Right lobe of liver (tissue), 6 donors: ENCODE measurements at places on chromosomes 2 and 18.

GRCh38 chr2:208006833-208007232 lies 18.5 kb downstream of the PLEKHM3 start:
- no peak for DNase-seq
- no peak overlapping the region for H3K27ac ChIP-seq
- H3K36me3 ChIP-seq, result no peaks in the 10 kb centered on the region
- no peak overlapping the region for H3K4me3 ChIP-seq
- H3K27me3 ChIP-seq, result no peaks in the 10 kb centered on the region

- DNase-seq, result no peak
- no peaks in the 10 kb centered on the region for H3K27me3 ChIP-seq
- H3K27ac ChIP-seq, result no peak overlapping the region
- no peak overlapping the region for H3K4me3 ChIP-seq
Observed at GRCh38 chr2:196406-196805, 67.4 kb downstream of the SH3YL1 start.

DNA sequence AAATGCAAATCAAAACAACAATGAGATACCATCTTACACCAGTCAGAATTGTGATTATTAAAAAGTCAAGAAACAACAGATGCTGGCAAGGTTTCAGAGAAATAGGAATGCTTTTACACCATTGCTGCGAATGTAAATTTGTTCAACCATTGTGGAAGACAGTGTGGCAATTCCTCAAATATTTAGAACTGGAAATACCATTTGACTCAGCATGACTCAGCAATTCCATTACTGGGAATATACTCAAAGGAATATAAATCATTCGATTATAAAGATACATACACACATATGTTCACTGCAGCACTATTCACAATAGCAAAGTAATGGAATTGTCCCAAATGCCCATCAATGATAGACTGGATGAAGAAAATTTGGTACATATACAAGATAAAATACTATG lies 516.7 kb downstream of the ERBB4 start:
- no peaks in the 10 kb centered on the region for H3K27me3 ChIP-seq
- no peak overlapping the region for H3K4me3 ChIP-seq
- H3K36me3 ChIP-seq, result no peaks in the 10 kb centered on the region
- DNase-seq, result no peak
- H3K27ac ChIP-seq, result no peak overlapping the region

DNA sequence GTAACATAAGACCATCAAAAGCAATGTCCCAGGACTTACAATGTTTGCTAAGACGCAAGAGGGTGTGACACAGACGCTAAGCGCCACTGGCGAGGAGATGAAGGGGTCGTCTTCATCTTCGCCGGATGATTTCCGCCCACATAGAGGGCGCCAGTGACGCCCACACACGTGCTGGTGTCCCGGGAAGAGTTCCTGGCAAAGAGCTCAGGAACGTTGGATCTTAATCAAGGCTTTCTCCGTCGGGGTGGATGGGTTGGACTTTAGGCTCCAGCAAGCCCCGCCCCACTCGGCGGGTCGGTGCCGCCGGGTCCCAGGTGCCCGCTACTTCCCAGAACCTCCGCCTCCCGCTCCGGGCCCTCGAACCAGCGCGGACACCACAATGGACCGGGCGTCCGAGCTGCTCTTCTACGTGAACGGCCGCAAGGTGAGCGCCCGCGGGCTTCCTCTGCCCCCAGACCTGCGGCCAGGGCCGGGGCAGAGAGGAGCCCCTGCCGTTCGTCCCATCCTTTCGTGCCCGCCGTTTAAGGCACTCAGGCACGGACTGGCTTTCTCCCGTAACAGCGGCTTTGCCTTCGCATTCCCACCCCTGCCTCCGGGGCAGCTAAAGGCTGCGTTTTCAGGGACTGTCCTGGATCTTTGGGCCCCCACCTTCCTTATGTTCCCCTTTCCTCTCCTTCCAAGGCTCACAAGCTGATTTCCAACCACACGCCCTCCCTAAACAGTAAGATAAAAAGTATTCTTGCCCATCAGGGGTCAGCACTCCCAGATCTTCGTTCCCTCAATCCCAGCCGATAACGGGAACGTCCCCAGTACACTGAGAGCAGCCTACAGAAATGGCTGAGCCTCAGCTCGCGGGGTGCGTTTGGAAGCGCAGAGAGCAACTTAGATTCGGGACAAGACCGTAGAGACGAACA lies at the start of gene AOX1:
Gene AOX1, plus strand, starts transcription at position 285 of the 914 bp plus-strand sequence. Its CDS starts 95 bp downstream, at position 380.
- H3K27ac ChIP-seq, result peak within 1 kb of the TSS; percentile 79
- no peaks in the 10 kb centered on the region for H3K4me1 ChIP-seq
- H3K27me3 ChIP-seq, result no peaks in the 10 kb centered on the region

GRCh38 chr2:9885036-9885684 lies 41.9 kb downstream of the TAF1B start:
- no peak for DNase-seq
- H3K27ac ChIP-seq, result no peak overlapping the region
- H3K36me3 ChIP-seq, result no peaks in the 10 kb centered on the region
- H3K27me3 ChIP-seq, result no peaks in the 10 kb centered on the region
- H3K4me3 ChIP-seq, result no peak overlapping the region

DNA sequence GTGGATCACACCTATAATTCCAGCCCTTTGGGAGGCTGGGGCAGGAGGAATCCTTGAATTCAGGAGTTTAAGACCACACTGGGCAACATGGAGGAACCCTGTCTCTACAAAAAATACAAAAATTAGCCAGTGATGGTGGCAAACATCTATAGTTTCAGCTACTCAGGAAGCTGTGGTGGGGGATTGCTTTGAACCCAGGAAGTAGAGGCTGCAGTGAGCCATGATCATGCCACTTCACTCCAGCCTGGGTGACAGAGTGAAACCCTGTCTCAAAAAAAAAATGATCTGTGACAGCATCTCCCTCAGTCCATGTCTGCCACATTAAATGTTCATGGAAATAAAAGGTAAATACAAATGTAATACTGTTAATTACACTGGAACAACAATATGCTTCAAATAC lies 121.4 kb upstream of the COL5A2 start:
- no peak overlapping the region for H3K4me3 ChIP-seq
- H3K4me1 ChIP-seq, result no peaks in the 10 kb centered on the region
- no peak for DNase-seq
- H3K27ac ChIP-seq, result no peak overlapping the region
- no peaks in the 10 kb centered on the region for H3K27me3 ChIP-seq

- no peak within 1 kb of the TSS for H3K27ac ChIP-seq
- peak within 1 kb of the TSS; percentile 55 for H3K4me3 ChIP-seq
- H3K4me1 ChIP-seq, result peaks cover 12% of the 10 kb centered on the region
- peak; percentile 72 for DNase-seq
Observed at GRCh38 chr2:24049485-24050021, at the start of gene FKBP1B. Gene FKBP1B (plus strand): TSS chr2:24049741. CDS start chr2:24049850, 109 bp downstream.

GRCh38 chr2:179021258-179021657 lies 28.7 kb downstream of the CCDC141 start:
- H3K4me3 ChIP-seq, result no peak overlapping the region
- H3K27ac ChIP-seq, result no peak overlapping the region
- H3K4me1 ChIP-seq, result no peaks in the 10 kb centered on the region
- no peaks in the 10 kb centered on the region for H3K27me3 ChIP-seq

DNA sequence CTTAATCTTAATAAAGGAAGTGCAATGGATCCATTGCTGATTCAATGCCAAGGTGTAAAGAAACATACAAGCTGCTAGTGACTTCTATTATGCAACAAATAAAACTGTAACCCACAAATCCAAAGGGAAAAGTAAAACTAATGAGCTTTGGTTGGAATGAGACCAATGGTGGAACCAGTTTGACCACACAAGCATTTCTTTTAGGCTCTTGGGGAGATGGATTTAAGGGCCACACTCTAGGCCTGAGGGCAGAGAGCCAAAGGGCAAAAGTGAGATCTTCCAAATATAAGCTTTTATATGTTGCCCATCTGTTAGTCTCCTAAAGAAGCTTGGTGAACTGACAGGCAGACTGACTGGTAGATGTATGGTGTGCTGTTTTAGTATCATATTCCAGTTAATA lies 41.5 kb upstream of the MMADHC start:
- no peak for DNase-seq
- no peaks in the 10 kb centered on the region for H3K4me1 ChIP-seq
- no peaks in the 10 kb centered on the region for H3K36me3 ChIP-seq
- no peak overlapping the region for H3K4me3 ChIP-seq
- H3K27ac ChIP-seq, result no peak overlapping the region
- H3K27me3 ChIP-seq, result no peaks in the 10 kb centered on the region

- no peaks in the 10 kb centered on the region for H3K4me1 ChIP-seq
- H3K36me3 ChIP-seq, result no peaks in the 10 kb centered on the region
- no peaks in the 10 kb centered on the region for H3K27me3 ChIP-seq
- DNase-seq, result no peak
- no peak overlapping the region for H3K4me3 ChIP-seq
Observed at GRCh38 chr2:69054431-69054830, 41.5 kb downstream of the ANTXR1 start.

GRCh38 chr2:142879151-142879550 lies 1.7 kb downstream of the KYNU start:
- H3K4me3 ChIP-seq, result peak overlapping the region; percentile 58
- DNase-seq, result no peak
- H3K36me3 ChIP-seq, result no peaks in the 10 kb centered on the region
- H3K4me1 ChIP-seq, result peaks cover 25% of the 10 kb centered on the region
- H3K27me3 ChIP-seq, result no peaks in the 10 kb centered on the region

- H3K4me1 ChIP-seq, result no peaks in the 10 kb centered on the region
- H3K27ac ChIP-seq, result no peak overlapping the region
- H3K36me3 ChIP-seq, result no peaks in the 10 kb centered on the region
- no peaks in the 10 kb centered on the region for H3K27me3 ChIP-seq
Observed at GRCh38 chr2:70619167-70619566, 65.5 kb upstream of the TGFA start.

- no peaks in the 10 kb centered on the region for H3K4me1 ChIP-seq
- H3K27ac ChIP-seq, result no peak overlapping the region
- H3K36me3 ChIP-seq, result no peaks in the 10 kb centered on the region
- H3K4me3 ChIP-seq, result no peak overlapping the region
- no peaks in the 10 kb centered on the region for H3K27me3 ChIP-seq
Observed at GRCh38 chr2:43605851-43606250, 10.0 kb upstream of the THADA start.

GRCh38 chr18:7789856-7790552 lies 222.9 kb downstream of the PTPRM start:
- no peaks in the 10 kb centered on the region for H3K36me3 ChIP-seq
- H3K27me3 ChIP-seq, result no peaks in the 10 kb centered on the region
- H3K4me1 ChIP-seq, result no peaks in the 10 kb centered on the region
- no peak overlapping the region for H3K4me3 ChIP-seq
- H3K27ac ChIP-seq, result no peak overlapping the region
- no peak for DNase-seq

- H3K27ac ChIP-seq, result no peak overlapping the region
- no peaks in the 10 kb centered on the region for H3K4me1 ChIP-seq
- no peak overlapping the region for H3K4me3 ChIP-seq
- H3K27me3 ChIP-seq, result no peaks in the 10 kb centered on the region
Observed at GRCh38 chr2:102350137-102350793, 5.3 kb upstream of the IL18R1 start.

GRCh38 chr2:17303521-17303920 lies 214.7 kb downstream of the RAD51AP2 start:
- no peak overlapping the region for H3K4me3 ChIP-seq
- no peaks in the 10 kb centered on the region for H3K36me3 ChIP-seq
- H3K27ac ChIP-seq, result no peak overlapping the region
- no peak for DNase-seq

GRCh38 chr2:134739236-134739878 lies 20.6 kb upstream of the TMEM163 start:
- no peaks in the 10 kb centered on the region for H3K36me3 ChIP-seq
- H3K27me3 ChIP-seq, result no peaks in the 10 kb centered on the region
- no peak for DNase-seq

- no peak overlapping the region for H3K4me3 ChIP-seq
- DNase-seq, result no peak
- H3K27me3 ChIP-seq, result no peaks in the 10 kb centered on the region
- H3K27ac ChIP-seq, result no peak overlapping the region
- no peaks in the 10 kb centered on the region for H3K36me3 ChIP-seq
Observed at GRCh38 chr18:23994361-23994902, 20.1 kb upstream of the TTC39C start.

- H3K36me3 ChIP-seq, result no peaks in the 10 kb centered on the region
- no peak overlapping the region for H3K27ac ChIP-seq
- no peaks in the 10 kb centered on the region for H3K4me1 ChIP-seq
Observed at GRCh38 chr2:63192169-63192888, 141.7 kb downstream of the OTX1 start.
